ENCODE measurements at places on chromosomes 13 and 19. TPM values are rescaled to one million over a fixed set of nuclear protein-coding genes. Genes with fewer than 3 reads are reported as not detected.

ZNF799 gene
- 10.5 TPM for total RNA-seq

TMEM143 gene
- 14.4 TPM for total RNA-seq

SLC15A1 gene
- not detected for total RNA-seq

IER2 gene
- total RNA-seq, result 29.8 TPM

FCER2 gene
- total RNA-seq, result not detected

MIDN gene
- total RNA-seq, result 26.7 TPM

CAMSAP3 gene
- total RNA-seq, result 7.0 TPM

FPR3 gene
- 1.4 TPM for total RNA-seq

CYP2A6 gene
- not detected for total RNA-seq

RFC3 gene
- 23.9 TPM for total RNA-seq

CLIP3 gene
- total RNA-seq, result 5.7 TPM

CEACAM7 gene
- 10.8 TPM for total RNA-seq

IZUMO2 gene
- not detected for total RNA-seq

ADGRE3 gene
- not detected for total RNA-seq

ZNF473 gene
- total RNA-seq, result 14.9 TPM

TTYH1 gene
- total RNA-seq, result 15.0 TPM

SKA3 gene
- total RNA-seq, result 7.0 TPM

PRSS57 gene
- total RNA-seq, result 0.82 TPM

FOSB gene
- total RNA-seq, result 5.0 TPM

F7 gene
- total RNA-seq, result 1.6 TPM

FXYD1 gene
- total RNA-seq, result 44.2 TPM

C19orf33 gene
- 16.6 TPM for total RNA-seq

USHBP1 gene
- total RNA-seq, result 12.3 TPM

SIGLEC14 gene
- total RNA-seq, result 0.21 TPM

FGF9 gene
- total RNA-seq, result 3.1 TPM

COL5A3 gene
- 89.1 TPM for total RNA-seq

TMIGD2 gene
- total RNA-seq, result not detected

ZNF708 gene
- 22.8 TPM for total RNA-seq

MCF2L gene
- 60.7 TPM for total RNA-seq

ZNF835 gene
- total RNA-seq, result 5.0 TPM

CGB1 gene
- not detected for total RNA-seq

SIAH3 gene
- 0.10 TPM for total RNA-seq

SPC24 gene
- 12.3 TPM for total RNA-seq

POSTN gene
- total RNA-seq, result 795 TPM

S1PR2 gene
- 10.8 TPM for total RNA-seq

KRTDAP gene
- 9.6 TPM for total RNA-seq

KMT2B gene
- total RNA-seq, result 13.1 TPM

SERPINE3 gene
- total RNA-seq, result not detected

DNMT1 gene
- total RNA-seq, result 42.3 TPM

WASF3 gene
- total RNA-seq, result 7.1 TPM

GAPDHS gene
- not detected for total RNA-seq

PROZ gene
- total RNA-seq, result not detected

DIAPH3 gene
- 6.3 TPM for total RNA-seq

LILRB3 gene
- 3.0 TPM for total RNA-seq
